ENCODE measurements at places on chromosomes 5 and 9.

DNA sequence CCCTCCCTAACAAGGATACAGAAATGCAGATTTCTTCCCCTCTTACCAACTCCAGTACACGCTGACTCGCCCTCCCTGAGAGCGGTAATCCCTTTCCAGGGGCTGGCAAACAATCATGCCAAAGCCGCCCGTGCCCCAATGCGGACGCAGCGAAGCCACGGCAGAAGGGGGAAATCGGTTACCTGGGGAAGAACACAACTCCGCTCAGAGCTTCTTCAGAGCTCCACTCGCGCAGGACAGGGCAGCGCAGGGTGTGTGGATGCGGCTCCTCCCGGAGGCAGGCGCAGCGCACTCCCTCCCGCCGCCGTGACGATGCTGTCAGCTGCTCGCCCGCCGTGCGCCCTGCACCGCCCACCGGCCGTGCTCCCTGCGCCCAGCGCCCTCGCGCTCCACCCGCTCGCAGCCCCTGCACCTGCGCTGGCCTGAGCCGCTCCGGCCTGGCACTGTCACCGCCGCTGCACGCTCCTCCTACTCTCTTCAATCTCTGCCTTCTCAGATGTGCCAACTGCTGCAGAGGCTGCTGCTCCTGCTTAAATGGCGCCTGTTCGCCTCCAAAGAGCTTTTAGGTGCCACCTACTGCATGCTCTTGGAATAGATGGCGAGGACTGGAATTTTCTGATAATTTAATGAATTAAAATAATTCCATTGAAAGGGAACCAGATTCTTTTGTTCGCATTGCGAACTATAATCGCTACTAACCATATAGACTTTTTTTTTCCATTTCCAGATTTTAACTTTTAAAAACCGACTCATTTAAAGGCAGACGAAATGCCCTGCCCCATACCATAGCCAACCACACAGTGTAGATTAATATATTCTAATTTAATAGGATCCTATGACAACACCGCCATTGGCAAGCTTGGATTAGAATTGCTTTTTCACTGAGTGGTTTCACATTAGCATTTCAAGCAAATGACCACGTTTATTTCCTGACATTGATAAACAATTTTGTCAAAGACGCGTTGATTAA lies at the start of gene DIRAS2:
Gene DIRAS2, minus strand, starts transcription at position 255 of the 970 bp plus-strand sequence. CDS start 28,997 bp downstream, outside the sequence.
- DNase-seq = peak; percentile 4

DNA sequence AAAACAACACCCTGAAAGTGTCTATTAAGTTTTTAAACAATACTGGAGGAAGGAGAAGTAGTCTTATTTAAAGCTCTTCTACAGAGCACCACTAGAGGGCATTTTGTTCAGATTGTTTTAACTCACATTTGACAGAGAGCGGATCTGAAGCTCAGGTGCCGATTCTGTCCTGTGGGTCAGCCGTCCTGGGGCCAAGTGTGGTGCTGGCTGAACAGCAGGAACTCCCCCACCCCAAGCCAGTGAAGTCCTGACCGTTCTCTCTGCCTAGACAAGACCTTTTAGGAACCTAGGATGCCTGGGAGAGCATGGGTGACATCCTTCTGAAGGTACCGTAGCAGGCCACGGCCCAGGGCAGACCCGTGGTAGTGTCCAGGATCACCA lies 3.9 kb downstream of the EXOC3 start:
- no peak for DNase-seq

DNA sequence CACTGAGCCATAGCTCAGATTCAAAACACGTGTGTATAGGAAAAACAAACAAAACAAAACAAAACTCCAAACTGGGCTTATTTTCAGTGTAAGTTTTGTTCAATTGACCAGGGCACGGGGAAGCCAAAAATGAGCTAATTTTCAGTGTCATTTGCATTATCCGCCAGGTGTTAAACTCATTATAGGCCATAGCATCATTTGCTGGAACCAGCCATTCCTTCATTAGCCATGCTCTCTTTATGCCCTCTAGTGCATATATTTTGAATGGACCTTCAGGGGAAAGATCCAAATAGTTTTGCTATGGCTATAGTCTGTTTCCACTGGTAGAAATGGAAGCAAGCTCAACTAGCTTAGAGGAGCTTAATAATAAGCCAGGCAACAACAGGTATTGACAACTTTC lies 1205.2 kb upstream of the DMAC1 start:
- no peak for DNase-seq

GRCh38 chr5:134008266-134008749 lies 3.5 kb upstream of the VDAC1 start:
- no peak for DNase-seq

DNA sequence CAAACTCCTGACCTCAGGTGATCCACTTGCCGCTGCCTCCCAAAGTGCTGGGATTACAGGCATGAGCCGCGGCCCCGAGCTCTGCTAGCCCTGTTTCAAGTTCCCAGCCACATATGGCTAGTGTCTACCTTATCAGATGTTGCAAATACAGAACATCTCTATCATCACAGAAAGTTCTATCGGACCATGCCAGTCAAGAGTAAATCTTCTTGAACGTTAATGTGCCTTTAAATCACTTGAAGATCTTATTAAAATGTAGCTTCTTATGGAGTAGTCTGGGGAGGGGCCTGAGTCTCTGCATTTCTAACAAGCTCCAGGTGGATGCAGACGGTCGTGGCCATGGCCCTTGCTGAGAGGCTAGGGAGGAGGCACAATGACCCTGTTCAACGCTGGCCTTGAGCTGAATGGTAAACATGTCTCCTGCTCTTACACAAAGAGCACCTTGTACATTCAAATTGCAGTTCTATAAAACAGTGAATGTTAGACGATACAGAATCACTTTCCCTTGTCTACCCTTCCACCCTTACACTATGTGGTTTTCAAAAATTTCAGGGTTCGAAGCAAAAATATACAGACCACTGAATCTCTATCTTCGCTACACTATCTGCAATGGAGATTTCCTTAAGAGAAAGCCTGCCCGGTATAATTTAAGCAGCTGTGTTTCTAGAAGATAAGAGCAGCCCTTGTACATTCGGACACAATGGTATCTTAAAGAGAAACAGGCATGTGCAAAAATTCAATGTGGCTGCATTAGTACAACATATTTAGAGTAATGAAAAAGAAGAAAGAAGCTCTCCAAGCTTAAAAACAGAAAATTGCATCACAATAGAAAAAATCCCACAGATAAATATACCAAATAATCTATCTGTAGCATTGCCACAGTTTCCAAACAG lies 114.1 kb downstream of the FRMD3 start:
- DNase-seq = no peak

GRCh38 chr5:158084292-158084691 lies 225.3 kb upstream of the CLINT1 start:
- DNase-seq = no peak

GRCh38 chr9:4138180-4138579 lies 161.7 kb downstream of the GLIS3 start:
- no peak for DNase-seq

GRCh38 chr9:83062651-83063527 lies at the start of gene RASEF:
TSS of gene RASEF (minus strand) at chr9:83063142. CDS start at chr9:83062867, 275 bp downstream.
- DNase-seq = no peak

DNA sequence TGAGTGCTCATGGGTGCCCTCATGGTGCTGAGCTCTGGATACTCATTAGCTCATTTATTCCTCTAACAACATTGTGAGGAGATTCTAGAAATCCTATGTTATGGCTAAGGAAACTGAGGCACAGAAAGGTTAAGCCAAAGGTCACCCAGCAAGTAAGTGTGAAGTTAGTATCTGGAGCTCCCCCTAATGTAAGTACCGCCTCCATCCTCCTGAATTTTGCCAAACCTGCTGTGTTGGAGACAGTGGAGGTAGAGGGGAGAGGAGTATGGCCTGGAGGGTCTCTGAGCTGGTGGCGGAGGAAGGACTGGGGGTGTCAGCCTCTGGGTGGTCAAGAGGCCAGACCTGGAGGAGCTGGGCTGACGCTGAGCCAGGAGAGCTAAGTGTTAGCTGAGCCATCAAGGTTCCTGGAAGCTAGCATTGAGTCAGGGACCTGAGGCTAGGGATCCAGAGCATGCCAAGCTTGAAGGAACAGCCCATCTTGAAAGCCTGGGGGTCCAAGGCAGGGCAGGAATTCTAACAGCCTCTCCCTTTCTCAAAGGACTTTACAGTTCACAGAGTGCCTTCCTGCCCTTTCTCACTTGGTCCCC lies 114.8 kb downstream of the RGS3 start:
- DNase-seq = no peak

- DNase-seq = no peak
Measured at GRCh38 chr9:86598411-86599239, 244.4 kb upstream of the TUT7 start.

GRCh38 chr9:110546411-110546871 lies 33.1 kb downstream of the SVEP1 start:
- DNase-seq = no peak

DNA sequence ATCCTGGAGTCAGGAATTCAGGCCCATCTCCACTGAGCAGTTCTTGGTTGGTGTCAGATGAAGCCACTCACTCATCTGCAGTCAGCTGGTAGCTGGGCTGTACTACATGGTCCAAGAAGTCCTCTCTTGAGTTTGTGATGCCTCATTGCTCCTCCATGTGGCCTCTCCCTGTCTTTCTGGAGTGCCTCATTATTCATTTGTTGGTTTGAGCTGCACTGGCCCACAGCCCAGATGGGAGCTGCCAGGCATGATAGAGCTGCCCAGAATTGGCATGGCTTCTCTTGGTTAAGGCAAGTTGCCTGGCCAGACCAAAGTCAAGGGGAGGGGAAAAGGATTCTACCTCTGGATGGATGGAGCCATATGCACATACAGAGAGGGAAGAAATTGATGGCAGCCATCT lies 8.0 kb downstream of the PTCD2 start:
- DNase-seq = no peak

GRCh38 chr5:159878988-159879471 lies 37.3 kb upstream of the ADRA1B start:
- DNase-seq = no peak

DNA sequence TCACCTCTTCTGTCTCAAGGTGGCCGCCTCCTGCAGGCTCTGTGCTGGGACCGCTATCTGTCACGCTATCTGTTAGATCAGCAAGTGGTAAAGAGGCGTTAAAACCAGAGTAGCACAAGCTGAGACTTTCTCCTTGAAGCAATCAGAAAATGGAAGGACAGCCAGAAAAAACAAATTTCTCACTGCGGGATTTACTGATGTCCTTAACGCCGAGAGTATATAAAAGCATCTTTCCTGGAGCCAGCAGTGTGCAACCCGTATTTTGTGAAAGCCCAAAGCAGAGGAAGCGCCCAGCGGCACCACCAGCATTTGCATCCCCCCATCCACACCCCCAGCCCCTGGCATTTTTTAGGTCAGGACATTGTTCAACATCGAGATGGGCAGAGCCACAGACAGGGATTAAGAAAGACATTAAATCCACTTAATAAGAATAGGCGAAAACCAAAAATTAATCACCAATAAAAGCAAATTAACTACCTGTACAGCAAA lies 48.6 kb downstream of the DUSP1 start:
- DNase-seq = no peak

DNA sequence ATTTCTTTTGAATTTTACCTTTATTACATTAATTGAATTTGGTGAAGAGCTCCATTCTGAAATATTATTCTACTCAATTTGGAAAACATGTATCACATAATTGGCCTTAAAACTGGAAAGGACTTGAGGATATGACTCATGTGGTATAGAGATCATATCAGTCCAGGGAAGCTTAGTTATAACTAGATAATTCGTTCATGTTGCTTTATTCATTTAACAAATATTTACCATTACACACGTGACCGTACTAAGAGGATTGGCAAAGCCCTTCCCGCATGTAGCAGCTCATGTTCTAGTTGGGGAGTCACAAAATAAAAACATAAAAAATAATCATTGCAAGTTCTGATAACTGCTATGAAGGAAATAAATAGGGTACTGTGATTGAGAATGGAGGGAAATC lies 1816.5 kb downstream of the MAT2B start:
- no peak for DNase-seq

DNA sequence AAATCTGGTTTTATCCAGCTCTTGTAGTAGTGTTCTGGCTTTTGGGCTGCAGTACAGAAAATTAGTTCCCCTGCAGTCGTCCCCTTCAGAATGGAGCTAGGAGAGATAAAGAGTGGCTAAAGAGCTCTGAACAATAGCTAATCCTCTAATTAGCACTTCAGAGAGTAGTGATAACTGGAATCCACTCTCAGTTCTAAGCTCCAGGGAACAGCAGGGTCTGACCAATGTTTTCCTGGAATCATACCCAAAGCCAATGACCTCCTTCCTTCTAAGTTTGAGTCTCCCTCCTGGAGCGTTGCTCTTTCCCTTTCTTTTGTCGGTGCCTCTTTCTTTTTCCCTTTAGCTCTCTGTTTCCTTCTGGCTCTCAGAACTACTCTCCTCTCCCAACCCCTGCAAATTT lies 47.4 kb downstream of the MFAP3 start:
- DNase-seq = no peak

- DNase-seq = no peak
Measured at GRCh38 chr5:42749020-42749419, 7.6 kb upstream of the CCDC152 start.

- DNase-seq = no peak
Measured at GRCh38 chr5:88745093-88745696, 137.8 kb downstream of the MEF2C start.

- DNase-seq = no peak
Measured at GRCh38 chr5:147049764-147050163, 171.2 kb upstream of the PPP2R2B start.

- DNase-seq = no peak
Measured at GRCh38 chr9:68643901-68644809, 60.9 kb upstream of the PIP5K1B start.

DNA sequence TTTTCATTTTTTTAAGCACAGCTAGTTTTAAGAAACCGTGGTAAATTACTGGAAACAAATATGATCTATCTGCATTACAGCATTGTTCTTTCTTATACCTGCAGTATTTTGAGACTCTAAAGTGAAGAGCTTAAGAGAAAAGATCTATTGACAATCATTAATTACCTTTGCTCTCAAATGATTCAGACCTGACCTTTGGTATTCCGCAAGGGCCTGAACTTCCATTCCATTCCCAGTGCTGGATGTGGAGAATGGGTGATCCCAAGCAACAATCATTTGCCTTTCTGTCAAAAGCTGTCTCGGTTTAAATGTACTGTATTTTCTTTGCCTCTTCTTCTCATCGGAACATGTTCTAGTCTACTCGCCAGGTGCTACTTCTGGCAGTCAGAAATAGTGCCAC lies 18.9 kb downstream of the NREP start:
- no peak for DNase-seq

- no peak for DNase-seq
Measured at GRCh38 chr5:175880213-175880612, 8.8 kb downstream of the CPLX2 start.

All from stimulated activated CD4-positive, alpha-beta T cell treated with anti-CD3 and anti-CD28 coated beads, Interleukin-1b, Interleukin-23, amount 100 ng/mL, for 4 hours (primary cell).